ENCODE measurements at places on chromosomes 3 and 15.

DNA sequence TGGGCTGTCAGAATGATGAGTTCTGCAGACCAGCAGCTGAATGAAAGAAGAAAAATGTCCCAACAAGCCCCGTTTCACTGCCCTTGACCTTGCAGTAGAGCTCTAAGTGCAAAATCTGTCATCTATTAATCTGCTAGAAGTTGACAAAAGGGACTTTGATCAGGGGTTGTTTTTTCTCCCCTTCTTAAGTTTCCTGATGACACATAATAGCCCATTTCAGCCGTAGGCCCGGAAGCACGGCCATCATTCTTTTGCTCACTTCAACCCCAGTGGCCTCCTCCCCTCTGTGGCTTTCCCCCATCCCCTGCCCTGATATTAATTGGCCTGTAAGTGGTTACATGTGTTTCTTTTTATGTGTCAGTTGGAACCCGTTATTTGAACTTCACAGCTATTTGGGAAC, 298.9 kb downstream of the RPLP1 start:
- DNase-seq = no peak

DNA sequence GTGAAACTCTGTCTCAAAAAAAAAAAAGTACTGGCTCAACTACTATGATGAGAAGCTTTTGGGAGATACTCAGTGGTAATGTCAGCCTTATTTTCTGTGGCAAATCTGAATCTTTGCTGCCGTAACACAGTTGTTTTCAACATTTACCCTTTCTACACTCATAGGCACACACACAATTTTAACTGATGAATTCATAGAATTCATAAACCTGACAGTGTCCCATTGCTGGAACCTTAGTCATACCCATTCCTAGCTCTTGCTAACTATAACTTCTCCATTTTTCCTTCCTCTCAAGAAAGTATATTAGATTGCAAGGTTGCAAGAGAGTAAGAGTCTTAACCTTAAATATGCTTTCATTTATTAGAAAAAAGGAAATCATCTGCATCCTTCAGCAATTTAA, 496.6 kb downstream of the FHIT start:
- no peak for DNase-seq

DNA sequence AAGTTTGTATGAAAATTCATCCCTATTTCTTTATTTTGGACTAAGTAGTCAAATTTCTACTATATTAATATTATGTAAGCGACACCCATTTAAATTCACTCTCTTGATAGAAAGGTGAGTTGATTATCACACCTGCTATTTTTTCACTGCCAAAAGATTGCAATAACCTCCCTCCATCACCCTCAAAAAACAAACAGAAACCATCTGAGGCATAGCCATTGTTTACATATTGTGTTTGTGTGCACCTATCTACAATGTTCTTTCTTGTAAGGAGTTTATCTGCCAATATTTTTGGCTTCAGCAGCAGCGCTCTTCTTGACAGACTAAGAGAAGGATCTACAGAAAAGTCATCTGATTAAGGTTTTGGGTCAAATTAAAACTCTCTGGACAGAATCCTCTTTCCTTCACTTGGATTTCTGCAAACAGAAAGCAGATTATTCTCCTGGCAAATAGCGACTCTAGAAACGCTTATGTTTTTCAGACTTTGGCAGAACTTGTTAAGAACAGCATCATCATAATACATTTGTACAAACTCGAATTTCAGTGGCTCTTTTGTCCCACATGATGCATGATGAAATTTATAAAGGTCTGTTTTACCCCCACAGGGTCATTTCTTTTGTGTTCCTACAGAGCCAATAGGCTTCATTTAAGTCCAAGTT, 48.6 kb downstream of the KCNMB2 start:
- no peak for DNase-seq

DNA sequence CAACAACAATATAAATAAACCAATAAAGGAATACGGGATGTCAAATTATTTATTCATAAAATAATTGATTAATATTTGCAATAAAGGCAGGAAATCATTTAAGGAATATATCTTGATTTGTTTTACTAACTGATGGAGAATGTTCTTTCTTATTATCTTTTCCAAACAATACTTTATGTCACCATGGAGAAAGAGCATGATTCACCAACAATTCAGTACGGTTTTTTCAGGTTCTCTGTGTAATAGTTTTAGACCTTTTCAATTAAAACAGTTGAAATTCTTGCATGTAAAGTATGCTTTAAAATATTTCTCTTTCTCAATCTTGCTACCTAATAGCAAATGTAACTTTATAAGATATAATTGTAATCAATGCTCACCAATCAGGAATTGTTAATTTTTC, 41.7 kb upstream of the MBNL1 start:
- no peak for DNase-seq

DNA sequence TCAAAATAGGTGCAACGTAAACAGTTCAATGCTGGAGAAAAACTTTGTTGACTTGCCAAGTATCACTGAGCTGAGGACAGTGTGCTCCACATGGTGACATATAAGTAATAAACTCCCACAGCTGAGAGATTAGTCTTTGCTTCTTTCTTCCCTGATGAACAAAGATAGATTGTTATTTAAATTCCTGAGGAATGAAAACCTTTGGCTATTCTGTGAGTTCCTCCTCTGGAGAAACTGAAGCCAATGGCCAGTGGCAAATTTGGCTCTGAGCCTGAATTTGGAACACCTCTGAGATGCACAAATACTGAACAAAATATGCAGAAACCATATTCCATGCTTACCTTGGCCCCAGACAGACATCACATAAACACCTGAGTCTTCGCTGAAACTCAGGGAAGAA, 63.3 kb downstream of the RPL22L1 start:
- DNase-seq = no peak
